ENCODE measurements at places on chromosomes 12 and 14.

DNA sequence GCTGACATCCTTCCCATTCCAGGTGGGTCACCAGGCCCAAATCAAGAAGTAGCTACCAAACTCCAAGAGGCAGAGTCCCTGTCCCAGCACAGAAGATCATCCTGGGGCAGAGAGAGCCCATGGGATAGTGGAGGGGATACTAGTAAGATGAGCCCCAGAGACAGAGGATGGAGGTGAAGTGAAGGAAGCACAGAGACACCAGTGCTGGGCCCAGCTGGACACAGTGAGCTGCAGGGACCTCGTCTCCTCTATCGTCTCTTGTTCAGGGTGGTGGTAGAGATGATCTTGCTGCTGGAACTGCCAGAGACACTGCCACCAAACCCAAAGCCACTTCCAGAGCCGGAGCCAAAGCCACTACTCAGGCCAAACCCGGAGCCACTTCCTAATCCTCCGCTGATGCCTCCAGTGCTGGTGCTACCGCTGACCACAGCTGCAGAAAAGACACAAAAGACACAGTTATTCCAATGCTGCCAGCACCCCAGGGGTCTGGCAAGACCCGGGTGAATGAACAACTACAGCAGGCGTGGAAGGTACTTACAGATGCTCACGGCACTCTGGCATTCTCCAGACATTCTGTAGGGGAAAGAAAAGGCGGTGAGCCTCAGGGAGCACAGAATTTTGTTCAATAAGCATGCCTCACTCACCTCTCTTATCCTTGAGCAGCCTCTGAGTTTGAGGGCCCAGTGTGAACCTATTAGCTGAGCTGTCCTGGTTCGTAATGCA lies 6.9 kb downstream of the KRT4 start:
- no peak for DNase-seq

DNA sequence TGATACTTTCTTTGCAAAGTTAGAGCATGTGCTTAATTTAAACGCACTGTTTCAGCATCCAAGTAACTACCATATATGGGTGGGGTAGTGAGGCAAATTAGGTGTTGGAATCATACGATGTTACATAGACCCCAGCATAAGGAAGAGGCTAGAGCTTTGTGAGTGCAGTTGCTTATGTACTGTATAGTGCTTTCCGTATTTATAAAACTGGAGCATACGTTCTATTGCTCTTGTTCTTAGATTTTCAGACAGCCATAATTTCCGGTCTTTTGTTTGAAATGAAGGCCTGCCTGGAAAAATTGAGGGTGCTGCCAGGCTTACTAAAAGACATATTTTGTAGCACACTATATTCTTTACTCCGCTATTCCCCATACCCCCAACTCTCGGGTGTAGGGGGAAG lies 335.7 kb downstream of the FOXG1 start:
- no peak for DNase-seq

DNA sequence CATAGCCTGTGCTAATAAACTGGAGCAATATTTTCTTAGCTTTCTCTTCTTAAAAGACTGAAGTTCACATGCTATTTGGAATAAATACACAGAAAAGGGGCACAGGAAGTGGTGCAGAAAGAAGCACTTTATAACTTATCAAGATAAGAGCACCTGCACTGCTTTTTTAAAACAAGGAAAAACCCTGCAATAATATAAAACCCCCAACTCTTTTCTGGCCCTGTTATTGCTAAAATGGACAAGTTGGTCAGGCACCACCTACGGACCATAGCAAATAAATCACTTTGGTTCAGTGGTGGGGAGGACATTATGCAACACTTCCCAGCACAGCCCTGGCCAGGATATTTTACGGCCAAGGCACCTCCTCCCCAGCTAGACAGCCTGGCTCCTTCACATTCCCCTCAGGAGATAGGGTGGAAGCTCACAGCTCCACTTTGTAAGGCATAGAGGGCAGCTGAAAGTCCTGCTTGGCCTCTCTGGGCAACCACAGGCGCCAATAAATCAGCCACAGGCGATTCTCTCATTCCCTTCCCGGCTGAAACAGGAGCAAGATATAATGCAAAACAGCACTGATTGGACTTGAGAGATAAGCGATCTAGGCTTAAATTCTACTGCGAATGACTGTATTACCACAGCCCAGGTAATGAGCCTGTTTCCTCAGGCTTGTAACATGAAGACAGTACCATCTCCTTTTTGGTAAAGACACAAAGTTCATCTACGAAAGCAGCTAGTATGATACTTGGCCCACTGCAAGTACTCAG lies 2.0 kb downstream of the ZBTB25 start:
- no peak for DNase-seq

DNA sequence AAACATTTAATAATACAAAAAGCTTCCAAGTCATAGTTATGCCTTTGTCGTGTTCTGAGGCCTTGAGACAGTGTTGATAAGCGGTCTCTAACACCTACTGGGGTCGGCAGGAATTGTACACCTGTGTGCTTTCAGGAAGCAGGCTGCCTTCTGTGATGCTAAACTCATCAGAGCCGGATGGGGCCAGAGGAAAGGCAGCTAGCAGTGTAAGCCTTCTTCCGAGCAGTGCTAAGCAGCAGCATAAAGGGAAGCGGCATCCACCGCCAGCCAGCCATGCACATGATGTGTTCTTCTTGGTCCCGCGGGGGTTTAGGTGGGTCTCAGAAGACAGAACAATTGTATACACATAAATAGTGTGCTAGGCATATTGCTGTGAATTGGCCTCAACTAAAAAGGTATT lies 159.3 kb downstream of the SLC15A4 start:
- no peak for DNase-seq

GRCh38 chr14:96042248-96042930 lies 3.2 kb downstream of the C14orf132 start:
- no peak for DNase-seq

GRCh38 chr14:99808515-99808914 lies 15.3 kb downstream of the EML1 start:
- no peak for DNase-seq

- DNase-seq, result no peak
These were observed 19.7 kb upstream of the FAM222A start for GRCh38 chr12:109693653-109694600.

DNA sequence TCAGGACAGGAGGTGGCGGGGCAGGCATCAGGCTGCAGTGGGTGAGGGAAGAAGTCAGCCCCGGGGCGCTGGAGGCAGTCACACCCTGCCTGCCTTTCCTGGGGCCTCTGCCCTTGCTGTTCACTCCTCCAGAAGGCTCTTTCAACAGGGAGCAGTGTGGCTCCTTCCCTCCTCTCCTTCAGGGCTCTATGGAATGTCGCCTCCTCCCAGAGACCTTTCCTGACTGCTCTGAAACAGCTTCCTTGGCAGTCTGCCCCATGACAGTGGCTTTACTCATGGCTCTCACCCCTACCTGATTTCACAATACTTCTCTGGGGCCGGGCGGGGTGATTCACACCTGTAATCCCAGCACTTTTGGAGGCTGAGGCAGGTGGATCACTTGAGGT lies 7.1 kb downstream of the RHOF start:
- peak; percentile 53 for DNase-seq

DNA sequence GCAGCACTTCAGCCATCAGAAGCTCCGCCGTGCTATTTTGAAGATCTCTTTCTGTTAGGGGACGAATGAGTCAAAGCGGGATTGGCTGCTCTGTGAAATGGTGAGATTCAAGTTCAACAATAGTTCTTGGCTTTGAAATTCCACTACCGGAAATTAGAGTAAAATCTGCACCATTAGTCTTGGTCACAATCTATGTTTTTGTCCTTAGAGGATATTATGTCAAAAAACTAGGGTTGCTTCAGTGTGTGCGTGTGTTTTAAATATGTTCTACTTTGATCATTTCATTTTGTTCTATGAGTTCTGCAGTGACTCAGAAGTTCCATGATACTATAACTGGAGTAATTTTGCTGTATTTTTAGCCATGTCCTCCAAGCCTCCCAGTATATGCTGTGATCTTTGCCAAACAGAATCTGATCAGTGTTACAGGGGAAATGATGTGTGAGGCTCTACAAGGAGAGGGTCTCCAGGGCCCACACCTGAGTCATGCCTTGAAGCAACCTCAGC lies 22.6 kb downstream of the GPHB5 start:
- DNase-seq, result no peak

DNA sequence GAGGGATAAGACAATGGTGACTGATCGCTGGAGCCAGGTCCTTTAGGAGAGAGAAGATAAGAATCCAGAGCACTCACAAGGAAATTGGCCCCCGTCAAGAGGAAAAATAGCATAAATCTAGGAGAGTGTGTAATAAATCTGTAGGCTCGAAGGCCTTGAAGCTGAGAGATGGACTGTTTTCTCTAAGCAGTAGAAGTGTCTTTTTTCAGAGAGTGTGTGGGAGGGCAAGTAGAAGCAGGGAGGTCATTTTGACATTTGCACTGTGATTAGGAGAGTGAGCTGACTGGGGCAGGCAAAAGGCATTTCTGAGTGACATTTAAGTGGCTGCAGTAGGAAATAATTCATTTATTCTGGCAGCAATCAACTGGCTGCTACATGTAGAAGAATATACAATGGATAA lies 78.0 kb upstream of the DDHD1 start:
- DNase-seq, result no peak

GRCh38 chr12:55745361-55746173 lies 2.6 kb downstream of the GDF11 start:
- DNase-seq, result no peak

- no peak for DNase-seq
These were observed 21.1 kb downstream of the BDKRB2 start for GRCh38 chr14:96225745-96226151.

DNA sequence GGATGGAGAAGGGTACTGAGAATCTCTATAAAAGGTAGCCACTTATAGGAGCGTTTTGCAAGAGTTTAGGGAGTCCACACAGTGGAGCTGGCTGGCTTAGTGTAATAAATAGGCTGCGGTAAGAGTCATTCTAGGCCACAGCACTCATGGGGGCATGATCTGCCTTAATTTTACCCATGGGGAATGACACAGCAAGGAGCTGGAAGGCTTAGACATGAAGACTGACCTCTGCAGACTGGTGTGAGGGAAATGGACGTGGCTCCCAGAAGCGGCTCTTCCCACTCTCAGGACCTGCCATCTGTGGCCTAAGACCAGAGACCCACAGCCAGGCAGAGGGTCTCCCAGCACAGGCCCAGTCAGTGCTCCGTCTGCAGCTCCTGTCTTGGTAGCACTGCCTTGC lies 173.3 kb downstream of the PPM1H start:
- DNase-seq, result no peak

GRCh38 chr14:88553886-88554456 lies 836 bp downstream of the PTPN21 start:
- DNase-seq, result no peak

- DNase-seq, result no peak
These were observed 19.3 kb downstream of the CPNE8 start for GRCh38 chr12:38886064-38886463.

- no peak for DNase-seq
These were observed 29.1 kb downstream of the SLCO1A2 start for GRCh38 chr12:21305661-21306060.

DNA sequence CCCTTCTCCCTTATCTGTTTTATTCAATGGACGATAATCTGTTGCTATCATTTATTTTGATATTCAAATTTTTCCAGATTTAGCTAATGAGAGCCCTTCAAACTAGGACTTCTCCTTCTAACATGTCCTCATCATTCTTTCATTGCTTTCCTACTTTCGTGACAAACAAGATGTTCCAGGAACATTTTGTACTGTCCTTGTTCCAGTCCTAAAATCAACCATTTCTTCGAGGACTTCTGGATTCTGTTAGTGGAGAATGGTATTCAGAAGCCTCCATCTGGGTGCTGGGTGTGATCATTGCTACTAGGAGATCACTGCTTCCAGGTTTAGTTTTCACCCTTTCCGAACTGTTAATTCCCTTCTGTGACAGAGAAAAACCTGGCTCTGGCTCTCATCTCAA lies 29.5 kb upstream of the FBXO34 start:
- DNase-seq, result no peak

DNA sequence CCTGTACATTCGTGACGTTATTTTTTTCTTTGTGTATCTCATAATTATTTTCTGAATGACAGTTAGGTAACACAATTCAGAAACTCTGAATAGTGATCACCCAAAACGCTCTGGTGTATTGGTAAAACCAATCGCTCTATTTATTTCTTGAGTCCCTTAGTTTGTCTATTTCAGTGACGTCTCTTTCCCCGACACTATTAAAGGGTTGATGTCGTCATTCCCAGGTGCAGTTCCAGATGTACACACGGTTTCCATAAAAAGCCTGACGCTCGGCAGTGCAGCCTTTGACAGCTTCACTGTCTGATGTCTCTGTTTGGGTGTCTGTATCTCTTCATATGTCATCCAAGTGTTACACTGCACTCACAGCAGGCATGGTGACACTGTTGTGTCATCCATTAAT lies 701.4 kb downstream of the TMEM121 start:
- no peak for DNase-seq

- DNase-seq, result no peak
These were observed 3.3 kb upstream of the NAA25 start for GRCh38 chr12:112111931-112112330.

DNA sequence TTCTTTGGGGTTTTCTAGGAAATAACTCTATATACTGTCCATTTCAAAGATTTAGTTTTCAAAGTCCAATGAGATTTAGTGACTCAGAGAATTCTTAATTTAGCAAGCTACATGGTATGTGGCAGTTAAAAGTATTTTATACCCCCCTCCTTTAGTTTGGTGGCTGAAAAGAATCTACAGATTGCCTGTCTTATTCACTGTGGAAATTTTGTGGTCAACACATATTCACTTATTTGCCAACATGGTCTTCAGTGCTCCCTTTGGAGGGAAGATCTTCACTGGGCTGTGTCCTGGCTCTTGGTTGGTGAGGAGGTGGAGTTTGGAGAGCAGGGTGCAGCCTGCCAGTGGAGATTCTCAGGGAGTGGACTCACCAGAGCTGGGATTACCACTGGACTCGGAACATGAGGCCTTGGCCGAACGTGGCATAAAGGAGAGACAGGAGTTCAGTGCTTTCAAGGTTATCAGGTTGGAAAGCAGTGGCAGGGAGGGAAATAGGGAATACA lies 39.8 kb downstream of the SAMD4A start:
- DNase-seq, result no peak

DNA sequence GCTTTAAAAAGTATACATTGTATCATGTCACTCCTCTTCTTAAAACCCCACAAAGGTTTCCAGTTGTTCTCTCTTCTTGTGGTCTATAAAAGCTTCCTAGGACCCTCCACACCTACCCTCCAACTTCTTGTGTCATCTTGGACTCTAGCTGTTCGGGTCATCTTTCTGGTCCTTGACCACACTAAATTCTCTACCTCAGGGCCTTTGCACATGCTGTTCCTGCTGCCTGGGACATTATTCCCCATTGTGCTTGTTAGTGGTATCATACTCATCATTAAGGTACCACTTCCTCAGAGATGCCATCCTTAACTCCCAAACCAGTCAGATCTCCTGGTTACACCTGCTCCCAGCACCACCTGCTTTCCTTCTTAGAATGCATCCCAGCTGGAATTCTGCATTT lies 294.0 kb downstream of the KSR2 start:
- no peak for DNase-seq

DNA sequence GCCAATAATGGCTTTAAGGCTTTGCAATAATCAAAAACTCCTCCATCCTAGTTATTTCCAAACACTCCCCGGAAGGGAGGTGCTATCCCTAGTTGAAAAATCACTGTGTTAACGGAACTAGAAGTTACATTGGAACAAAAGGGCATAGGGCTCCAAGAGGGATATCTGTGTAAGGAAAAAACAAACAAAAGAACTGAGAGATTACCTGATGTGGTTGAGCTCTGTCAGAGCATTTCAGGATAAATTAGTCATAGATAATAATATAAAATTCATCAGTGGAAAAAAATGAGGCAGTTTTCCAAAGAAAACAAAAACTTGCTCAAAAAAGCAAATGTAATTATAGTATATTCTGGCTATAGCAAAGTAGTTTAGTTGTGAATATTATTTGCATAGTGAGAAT lies 27.4 kb upstream of the PAPLN start:
- DNase-seq, result no peak

GRCh38 chr14:63857466-63858030 lies 4.7 kb downstream of the SYNE2 start:
- DNase-seq, result no peak
